ENCODE measurements at places on chromosomes 4 and X.

- no peak for DNase-seq
Observed at GRCh38 chr4:70914000-70914399, 11.8 kb downstream of the MOB1B start.

- no peak for DNase-seq
Observed at GRCh38 chr4:107733431-107733925, 13.4 kb upstream of the PAPSS1 start.

- no peak for DNase-seq
Observed at GRCh38 chr4:2441393-2442174, 22.8 kb downstream of the CFAP99 start.

GRCh38 chr4:159117564-159117963 lies 14.7 kb downstream of the RAPGEF2 start:
- DNase-seq = no peak

- no peak for DNase-seq
Observed at GRCh38 chrX:89034679-89035078, 287.7 kb downstream of the CPXCR1 start.

GRCh38 chr4:113968473-113968872 lies 11.0 kb downstream of the ARSJ start:
- DNase-seq = no peak

DNA sequence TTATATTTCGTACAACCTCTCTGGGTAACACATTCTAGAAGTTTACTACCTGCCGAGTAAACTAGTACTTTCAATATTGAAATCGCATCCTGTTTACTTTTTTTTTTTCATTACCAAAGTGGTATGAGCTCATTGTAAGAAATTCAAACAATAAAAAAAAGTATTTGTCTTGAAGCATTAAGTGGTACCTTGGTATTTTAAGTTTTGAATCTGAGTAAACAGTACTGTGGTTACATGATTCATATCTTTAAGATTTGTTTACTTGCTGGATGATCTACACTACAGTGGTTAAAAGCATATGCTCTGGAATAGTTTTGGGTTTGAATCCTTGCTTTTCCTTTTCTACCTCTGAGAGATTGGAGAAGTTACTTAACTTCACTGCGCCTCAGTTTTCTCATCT lies 3.8 kb upstream of the MMGT1 start:
- no peak for DNase-seq

DNA sequence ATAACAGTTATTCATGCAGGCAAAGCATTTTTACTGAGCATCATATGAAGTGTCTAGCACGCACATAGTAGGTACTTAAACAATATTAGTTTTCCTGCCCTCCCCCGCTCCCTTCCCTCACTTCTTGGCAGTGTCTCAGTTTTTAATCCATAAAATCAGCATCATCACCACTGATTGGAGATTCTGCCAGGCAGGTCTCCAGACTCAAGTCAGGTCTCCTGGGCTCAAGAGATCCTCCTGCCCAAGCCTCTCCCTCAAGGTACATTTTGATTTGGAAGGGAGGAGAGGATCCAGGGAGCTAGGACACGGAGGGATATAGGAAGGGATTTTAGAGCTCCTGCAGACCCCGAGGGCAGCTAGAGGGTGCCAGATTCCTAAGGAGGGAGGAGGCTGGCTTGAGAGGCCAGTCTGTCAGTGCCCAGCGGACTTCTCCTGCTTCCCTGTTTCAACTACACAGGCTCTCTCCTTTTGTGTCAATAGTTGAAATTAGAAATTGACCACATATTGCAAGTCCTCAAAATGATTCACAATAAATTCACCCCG lies 4.4 kb upstream of the FAT1 start:
- no peak for DNase-seq

DNA sequence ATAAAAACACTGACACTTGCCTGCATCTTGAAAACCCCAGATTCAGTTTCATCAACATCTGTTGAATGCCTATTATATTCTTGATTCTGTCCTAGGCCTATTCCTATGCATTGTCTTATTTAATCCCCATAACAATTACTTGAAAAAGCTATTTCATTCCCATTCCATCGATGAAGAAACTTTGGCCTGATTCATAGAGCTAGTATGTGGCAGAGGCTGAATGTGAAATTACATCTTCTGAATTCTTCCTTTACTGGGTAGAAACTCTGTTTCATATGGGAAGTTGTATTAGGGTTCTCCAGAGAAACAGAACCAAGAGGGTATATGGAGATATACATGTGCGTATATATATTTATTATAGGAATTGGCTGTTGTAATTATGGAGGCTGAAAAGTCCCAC lies 35.0 kb upstream of the SLC4A4 start:
- DNase-seq = no peak

- DNase-seq = no peak
Observed at GRCh38 chr4:149836546-149836945, 20.9 kb upstream of the IQCM start.

- DNase-seq = peak; percentile 34
Observed at GRCh38 chr4:94410678-94411206, 41.0 kb upstream of the PDLIM5 start.

DNA sequence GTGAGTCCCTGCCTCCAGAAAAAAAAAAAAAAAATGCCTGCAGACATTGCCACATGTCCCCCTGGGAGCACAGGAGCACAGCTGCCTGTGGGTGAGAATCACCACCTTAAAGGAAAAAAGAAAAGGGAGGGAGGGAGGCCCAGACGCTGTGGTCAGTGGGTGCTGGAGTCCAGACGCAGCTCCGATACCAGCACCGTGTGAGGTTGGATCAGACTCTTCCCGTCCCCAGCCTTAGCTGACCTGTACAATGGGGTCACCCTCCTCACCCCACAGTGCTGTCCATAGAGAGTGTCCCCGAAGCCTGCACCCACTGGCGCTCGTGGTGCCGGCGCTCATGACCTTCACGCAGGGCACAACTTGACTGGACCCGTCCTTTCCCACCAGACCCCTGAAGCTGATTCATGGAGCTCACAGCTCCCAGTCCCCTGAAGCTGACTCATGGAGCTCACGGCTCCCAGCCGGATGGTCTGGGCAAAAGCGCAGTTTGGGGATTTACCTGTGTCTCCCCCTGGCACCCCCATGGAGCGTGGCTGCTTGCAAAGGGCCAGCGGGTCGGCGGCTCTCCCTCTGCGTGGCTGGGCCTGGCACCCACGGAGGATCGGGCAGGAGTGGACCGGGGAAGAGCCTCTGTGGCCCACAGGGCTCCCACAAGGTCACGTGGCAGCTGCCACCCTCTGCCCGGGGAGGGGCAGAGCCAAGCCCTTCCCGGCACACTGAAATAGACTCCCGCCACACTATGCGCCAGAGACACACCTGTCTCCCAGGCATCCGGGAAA lies 31.4 kb downstream of the ABLIM2 start:
- no peak for DNase-seq
